ENCODE measurements at places on chromosomes 4 and X.

GRCh38 chr4:5812506-5813229, 80.2 kb downstream of the CRMP1 start:
- peak; percentile 34 for DNase-seq

DNA sequence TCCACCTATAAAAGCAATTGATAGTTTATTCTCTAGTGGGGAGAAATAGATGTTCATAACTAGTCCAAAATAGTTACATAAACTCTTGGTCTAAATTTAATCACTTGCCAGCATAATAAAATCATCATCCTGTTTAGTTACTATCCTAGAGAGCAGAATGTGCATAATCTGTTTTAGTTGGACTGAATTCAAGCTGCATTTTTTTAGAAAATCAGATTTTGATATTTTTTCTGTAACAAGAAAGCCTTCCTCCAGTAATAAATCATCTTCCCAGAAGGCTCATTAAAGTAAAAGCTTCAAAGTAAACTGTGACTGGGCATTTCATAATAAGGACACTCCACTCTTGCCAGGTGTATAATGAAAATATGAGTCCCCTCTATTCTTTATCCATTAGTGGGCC, 453.1 kb downstream of the TRAM1L1 start:
- DNase-seq: no peak

- DNase-seq: no peak
Measured at GRCh38 chr4:165971933-165972332, 98.9 kb downstream of the TLL1 start.

- DNase-seq: no peak
Measured at GRCh38 chrX:118108304-118108703, 8.3 kb downstream of the KLHL13 start.

DNA sequence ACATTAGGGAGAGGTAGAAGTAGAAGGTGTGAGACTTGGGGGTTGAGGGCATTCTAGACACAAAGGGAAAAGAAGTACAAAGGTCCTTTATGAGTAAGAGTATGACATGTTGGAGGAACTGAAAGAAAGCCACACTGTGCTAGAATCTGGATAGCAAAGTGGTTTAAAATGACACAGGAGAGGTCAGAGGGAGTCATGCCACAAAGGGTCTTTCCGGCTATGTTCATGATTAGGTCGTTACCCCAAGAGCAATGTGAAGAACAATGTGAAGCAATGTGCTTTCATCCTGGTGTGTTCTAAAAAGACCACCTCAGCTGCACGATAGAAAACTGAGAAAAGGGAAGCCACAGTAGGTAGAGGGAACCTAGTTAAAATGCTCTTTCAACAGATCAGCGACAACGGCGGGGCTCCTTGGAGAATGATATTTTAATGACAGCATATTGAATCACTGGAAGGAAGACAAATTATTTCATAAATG, 29.2 kb downstream of the SMIM14 start:
- no peak for DNase-seq

GRCh38 chrX:79366556-79366872, 620 bp downstream of the ITM2A start:
- no peak for DNase-seq
